ENCODE measurements at places on chromosomes 1 and 21.

GRCh38 chr1:229139331-229140118 is 131.4 kb upstream of the RAB4A start:
- no peak for DNase-seq

DNA sequence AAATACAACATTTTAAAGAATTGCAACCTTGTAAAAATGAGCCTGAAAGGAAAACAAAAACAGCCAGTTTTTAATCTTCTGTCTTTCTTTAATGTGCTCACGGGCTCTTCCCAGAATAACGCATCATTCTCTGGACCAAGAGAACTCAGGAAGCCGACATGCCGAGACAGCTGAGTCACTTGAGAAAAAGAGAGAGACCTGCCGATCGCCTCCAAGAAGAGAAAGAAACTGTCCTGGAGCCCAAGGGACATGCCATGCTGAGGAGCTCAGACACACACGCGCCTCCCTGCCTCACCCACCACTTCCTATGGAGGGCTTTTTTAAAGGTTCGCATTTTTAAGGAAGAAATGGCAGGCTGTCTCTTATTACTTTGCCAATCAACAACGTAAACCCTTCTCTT is 176.4 kb downstream of the ZNF281 start:
- no peak for DNase-seq

DNA sequence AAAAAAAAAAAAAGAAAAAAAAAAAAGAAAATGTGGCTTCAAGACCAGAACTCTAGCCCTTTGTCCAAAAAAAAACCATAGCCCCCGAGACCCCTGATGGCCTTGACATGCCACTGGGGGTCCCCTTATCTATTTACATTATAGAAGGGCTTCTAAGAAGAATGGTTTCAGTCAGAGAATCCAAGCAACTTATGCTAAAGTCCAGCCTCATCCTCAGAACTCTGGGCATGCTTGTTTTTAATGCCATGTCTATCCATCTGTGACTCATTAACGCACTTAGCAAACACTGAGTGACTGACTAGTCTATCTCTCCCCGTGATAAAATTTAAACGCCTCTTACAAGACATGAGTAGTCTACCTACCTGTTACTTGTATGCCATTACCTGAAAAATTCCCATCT is 29.3 kb downstream of the ERG start:
- no peak for DNase-seq

- DNase-seq = no peak
These were observed 17.2 kb upstream of the PHLDA3 start for GRCh38 chr1:201486187-201486586.

DNA sequence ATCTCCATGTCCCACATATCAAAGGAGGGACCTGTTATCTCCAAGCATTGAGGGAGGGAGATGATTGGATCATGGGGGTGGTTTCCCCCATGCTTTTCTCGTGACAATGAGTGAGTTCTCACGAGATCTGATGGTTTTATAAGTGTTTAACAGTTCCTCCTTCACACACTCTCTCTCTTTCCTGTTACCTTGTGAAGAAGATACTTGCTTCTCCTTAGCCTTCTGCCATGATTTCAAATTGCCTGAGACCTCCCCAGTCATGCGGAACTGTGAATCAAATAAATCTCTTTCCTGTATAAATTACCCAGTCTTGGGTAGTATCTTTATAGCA is 91.6 kb downstream of the DDAH1 start:
- no peak for DNase-seq

GRCh38 chr1:14303011-14303410 is 295.5 kb upstream of the KAZN start:
- DNase-seq = no peak

DNA sequence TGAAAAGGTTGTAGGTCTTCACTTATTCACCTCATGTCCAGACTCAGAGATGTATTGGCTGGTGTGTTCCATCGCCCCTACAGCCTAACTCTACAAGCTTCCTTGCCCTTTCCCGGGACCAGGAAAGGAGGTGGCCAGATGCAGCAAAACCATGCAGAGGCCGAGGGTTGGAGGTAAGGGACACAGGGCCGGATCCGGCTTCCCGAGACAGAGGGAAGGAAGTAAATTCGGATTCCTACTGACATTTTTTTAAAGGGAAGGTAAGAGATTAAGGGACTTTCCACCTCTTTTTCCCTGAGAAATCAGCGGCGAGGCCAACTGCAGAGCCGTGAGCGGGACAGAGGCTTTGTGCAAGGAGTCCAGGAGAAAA is 12.7 kb downstream of the EPHA10 start:
- DNase-seq = no peak

- no peak for DNase-seq
These were observed 175.0 kb upstream of the TNR start for GRCh38 chr1:175918364-175918801.

- no peak for DNase-seq
These were observed 64.5 kb downstream of the OBSCN start for GRCh38 chr1:228272331-228272791.

All from activated CD4-positive, alpha-beta T cell treated with anti-CD3 and anti-CD28 coated beads, Interleukin-2, amount 50 U/mL, for 4 hours (primary cell).